ENCODE measurements at places on chromosomes 3 and 15. TPM values are rescaled to one million over a fixed set of nuclear protein-coding genes. Genes with fewer than 3 reads are reported as not detected.

SYNM gene
- 0.97 TPM for total RNA-seq

GABRG3 gene
- total RNA-seq = 1.7 TPM

GRCh38 chr3:70979983-70980645 is 603.4 kb downstream of the FOXP1 start:
- no peak for DNase-seq

- no peak for DNase-seq
These were observed 273.2 kb upstream of the TOPAZ1 start for GRCh38 chr3:43968465-43968864.

DNA sequence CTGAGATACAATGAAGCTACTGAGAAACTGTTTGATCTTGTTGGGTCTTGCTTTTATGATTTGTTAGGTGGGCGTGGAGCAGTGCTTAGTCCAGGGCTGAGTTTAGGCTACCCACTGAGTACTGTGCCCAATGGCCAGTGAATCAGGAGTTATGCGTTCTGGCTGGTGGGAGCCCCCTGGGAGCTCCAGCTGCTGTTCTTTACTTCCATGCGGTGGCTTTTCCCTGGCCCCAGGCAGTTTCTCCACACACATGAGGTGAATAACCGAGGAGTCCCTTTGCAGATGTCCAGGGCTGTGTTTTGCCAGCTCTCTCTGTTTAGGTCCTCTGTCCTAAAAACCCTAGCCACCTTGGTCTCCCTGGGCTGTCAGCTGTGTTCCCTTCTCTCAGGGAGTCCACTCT is 106.5 kb downstream of the KLF13 start:
- no peak for DNase-seq

DNA sequence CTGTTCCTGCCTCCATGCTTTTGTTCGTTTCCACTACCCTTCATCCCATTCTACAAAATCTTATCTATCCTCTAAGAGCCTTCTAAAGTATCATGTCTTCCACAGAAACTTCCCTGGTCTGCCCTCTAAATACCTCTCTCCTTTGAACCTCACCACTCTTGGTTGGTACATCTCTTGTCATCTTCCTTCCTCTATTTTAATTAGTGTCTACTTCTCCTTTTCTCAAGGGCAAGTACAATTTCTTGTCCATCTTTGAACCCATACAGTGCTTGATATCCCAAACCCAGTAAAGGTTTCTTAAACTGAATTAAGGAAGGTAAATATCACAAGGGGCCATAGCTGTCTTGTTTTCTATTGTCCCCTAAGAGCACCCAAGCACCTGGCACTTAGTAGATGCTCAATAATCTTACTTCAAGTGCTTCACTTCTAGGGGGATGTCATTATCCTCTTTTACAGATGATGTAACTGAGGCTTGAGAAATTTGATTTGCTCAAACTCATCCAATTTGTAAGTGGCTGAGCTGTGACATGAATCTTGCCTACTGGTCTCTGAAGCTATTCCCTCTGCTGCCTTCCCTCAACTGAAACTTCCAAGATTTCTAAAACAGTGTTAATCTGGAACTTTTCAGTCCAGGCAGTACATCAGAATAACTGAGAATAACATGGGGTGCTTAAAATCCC is 2.6 kb upstream of the DAPK2 start:
- DNase-seq = no peak

THRB gene
- 1.1 TPM for total RNA-seq

AGBL1 gene
- total RNA-seq = 6.2 TPM

GRCh38 chr15:92460023-92460422 is 66.3 kb downstream of the ST8SIA2 start:
- DNase-seq = no peak

DNA sequence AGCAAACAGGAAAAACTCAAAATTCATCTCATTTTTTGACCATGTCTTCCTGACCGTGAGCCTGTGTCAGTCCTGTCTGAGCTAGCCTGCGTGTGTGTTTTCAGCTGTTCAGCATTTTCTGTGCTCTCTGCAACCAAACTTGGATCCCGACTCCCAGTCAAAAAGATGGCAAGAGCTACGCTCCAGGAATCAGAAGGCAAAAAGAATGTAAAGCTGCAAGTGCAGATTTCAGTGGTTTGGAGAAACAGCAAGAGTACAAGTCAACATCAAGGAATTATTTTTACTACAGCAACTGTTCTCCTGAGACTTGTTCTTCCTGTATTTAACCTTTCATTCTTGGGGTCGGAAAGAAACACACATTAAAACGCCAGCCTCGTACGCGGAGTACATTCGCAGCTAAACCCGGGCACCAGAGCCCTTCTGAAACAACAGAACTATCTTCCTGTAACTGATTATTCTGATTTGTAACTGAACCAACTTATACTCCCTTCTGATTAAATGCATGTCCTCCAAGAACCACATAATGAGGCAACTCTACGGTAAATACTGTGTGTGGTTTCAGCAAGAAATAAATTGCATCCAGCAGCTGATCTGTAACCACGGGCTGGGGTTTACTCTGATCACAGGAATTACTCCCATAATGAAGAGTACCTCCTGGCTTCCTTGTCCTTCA is 107.4 kb downstream of the LRIG1 start:
- no peak for DNase-seq

DNA sequence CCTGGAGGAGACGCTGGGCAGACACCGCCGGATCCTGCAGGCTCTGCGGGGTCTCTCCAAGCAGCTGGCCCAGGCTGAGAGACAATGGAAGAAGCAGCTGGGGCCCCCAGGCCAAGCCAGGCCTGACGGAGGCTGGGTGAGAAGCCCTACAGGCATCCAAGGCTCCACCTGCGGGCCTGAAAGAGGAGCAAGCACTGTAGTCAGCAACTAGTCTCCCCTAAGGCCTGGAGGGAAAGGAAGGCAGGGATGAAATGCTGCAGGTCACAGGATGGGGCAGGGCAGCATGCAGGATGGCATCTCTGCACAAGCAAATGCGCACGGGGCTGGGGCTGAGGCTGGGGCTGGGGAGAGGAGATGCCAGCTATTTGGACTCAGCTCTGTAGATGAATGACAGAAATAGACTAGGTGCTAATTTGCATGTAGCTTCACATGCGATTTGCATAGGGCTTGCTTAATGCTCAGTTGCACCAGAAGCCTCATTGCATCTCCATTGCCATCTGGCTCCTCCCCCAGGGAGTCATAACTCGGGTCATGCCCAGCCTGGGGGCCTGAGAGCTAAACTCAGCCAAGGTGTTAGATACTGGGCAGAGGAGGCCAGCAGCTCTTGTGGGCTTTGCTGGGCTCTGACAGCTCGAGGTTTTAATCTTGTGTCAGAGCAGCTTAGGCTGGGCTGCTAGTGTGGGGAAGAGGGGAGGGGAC is 5.2 kb upstream of the CPLX3 start:
- peak; percentile 76 for DNase-seq

CCR8 gene
- total RNA-seq = not detected

SNURF gene
- total RNA-seq = 21.1 TPM

GRCh38 chr15:82146990-82147461 is 101.2 kb upstream of the MEX3B start:
- no peak for DNase-seq

CRYBG3 gene
- 9.4 TPM for total RNA-seq

CLDN11 gene
- 1.6 TPM for total RNA-seq

DNA sequence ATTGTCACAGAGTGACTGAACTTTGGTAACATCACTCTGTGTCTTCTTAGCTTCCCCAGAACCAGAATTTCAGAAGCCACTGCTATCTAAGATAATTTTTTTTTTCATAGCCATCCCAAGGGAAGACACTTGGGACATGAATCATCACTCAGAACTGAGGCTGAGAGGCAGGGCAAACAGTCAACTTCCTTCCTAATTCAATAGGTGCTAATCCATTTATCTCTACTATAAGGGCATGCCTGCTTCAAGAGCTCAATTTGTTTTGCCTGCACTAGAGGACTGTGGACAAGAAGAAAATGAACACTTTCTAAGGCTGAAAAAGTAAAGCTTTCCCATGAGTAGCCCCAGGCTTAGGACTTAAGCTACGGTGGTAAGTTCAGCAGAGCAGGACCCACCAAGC is 56.7 kb upstream of the MYRIP start:
- no peak for DNase-seq

DNA sequence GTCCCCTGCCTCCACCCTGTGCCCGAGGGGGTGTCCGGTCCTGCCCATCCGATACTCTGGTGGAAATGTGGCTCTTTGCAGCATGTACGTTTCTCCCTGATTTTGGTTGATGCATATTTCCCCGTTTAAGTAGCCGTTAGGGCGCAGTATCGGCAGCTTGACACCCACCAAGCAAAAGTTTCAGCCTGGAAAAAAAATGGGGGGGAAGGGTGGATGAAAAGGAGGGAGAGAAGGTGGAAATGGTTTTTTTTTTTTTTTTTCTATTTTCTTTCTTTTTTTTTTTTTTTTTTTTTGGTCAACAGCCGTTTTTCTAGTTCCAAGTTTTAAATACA is 1.3 kb downstream of the RAP2B start:
- no peak for DNase-seq

DNA sequence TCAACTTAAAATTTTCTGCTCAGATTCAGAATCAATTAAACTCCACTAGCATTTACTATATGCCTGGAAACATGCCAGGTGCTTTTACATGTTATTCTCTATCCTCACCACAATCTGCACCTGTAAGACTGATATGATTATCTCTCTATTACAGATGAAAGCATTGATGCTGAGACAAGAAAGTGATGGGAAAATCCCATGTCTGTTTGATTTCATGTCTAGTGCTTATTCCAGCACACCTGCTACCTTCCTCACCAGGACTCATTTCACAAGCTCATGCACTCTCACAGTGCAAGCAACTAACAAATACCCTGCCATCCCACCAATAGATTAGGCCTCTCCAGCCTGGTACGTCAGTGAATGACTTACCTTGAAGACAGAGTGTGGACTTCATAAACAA is 25.0 kb upstream of the BCL6 start:
- no peak for DNase-seq

MCTP2 gene
- total RNA-seq = 0.56 TPM

SYNPR gene
- 0.59 TPM for total RNA-seq

GRCh38 chr3:67809370-67809935 is 155.0 kb upstream of the SUCLG2 start:
- DNase-seq = no peak

- DNase-seq = no peak
These were observed 97.1 kb upstream of the SLC6A6 start for GRCh38 chr3:14305324-14305723.

DNA sequence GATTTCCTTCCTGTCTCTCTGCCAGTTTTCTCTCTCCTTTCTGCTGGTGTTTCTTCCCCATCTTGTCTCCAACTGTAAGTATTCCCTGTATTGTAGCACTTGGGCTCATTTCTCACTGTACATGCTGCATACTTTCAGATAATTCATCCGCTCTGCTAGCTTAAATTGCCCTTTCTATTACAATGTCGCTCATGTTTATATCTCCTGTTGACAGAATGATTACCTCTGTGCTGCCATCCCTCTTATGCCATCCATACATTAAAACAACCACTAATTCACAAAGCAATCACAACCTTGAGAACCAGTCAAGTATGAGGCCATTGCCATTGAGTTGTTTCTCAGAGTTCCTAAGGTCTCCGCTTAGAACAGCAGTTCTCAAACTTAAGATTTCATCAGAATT is 107.5 kb upstream of the SOX2 start:
- DNase-seq = no peak

GRCh38 chr3:31410411-31410810 is 122.3 kb upstream of the STT3B start:
- DNase-seq = no peak

DNA sequence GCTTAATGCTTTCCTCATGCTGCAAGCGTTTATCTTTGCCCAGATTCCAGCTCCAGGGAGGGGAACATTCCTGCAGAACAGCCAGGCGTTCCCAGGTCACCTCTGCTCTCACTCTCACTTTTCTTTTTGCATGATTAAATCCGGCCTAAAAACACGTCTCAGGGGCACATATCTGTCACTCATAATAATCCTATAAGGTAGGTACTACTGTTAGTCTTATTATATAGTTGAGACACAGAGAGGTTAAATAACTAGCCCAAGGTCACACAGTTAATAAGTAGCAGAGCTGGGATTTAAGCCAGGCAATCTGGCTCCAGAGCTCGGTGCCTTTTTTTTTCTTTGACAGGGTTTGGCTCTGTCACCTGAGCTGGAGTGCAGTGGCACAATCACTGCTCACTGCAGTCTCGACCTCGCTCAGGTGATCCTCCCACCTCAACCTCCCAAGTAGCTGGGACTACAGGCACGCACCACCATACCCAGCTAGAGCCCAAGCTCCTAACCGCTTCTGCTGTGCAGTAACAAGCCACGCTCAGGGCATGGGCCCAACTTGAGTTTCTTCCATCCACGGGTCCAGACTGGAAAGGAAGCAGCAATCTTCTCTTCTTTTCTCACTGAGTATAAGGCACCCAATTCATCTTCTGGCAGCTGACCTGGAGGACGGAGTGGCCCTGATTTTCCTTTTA is 96.5 kb downstream of the LIPC start:
- no peak for DNase-seq

DNA sequence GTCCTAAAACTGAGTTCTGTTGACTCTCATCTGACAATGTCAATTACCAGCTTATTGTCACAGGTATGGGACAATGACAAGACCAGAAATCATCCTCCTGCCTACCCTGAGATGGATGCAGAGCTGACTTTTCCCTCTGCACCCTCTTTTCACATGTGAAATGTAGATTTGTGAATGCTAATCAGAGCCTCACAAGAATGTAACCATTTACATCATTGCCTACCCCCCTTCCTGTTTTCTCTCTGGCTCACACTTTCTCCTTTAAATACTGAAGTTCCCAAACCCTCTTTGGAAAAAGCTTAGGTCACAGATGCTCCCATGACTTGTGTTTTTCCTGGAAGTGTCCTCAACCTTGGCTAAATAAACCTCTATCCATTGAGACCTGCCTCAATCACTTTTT is 228.2 kb downstream of the MYRIP start:
- no peak for DNase-seq

- DNase-seq = no peak
These were observed 43.9 kb downstream of the BHLHE40 start for GRCh38 chr3:5022966-5023776.

SPINT1 gene
- total RNA-seq = 13.7 TPM

DNA sequence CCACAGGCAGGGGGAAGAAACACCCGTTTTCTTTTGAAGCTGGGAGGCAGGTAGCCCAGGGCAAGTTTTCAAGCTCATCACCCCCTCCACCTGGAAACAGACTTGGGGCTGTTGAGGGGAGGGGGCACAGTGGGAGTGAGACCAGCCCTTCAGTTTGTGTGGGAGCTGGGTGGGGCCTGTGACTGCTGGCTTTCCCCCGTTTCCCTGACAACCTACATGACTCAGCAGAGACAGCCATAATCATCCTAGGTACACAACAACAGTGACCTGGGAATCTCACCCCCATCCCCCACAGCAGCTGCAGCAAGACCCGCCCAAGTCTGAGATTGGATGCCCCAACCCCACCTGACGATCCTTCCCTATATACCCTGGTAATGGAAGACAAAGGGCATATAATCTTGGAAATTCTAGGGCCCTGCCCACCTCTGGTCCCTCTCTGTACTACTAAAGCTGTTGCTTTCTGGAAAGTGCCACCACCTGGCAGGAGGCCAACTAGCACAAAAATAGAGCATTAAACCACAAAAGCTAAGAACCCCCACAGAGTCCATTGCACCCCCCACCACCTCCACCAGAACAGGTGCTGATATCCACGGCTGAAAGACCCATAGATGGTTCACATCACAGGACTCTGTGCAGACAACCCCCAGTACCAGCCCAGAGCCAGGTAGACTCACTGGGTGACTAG is 422.2 kb upstream of the SGO1 start:
- no peak for DNase-seq

- DNase-seq = peak; percentile 21
These were observed 7.5 kb upstream of the NMD3 start for GRCh38 chr3:161213644-161214043.

RLBP1 gene
- total RNA-seq = 1.3 TPM

ANKRD63 gene
- total RNA-seq = not detected

- DNase-seq = no peak
These were observed 201.5 kb upstream of the IL12A start for GRCh38 chr3:159787178-159787574.
